ENCODE measurements at places on chromosomes 16 and 17. TPM values are rescaled to one million over a fixed set of nuclear protein-coding genes. Genes with fewer than 3 reads are reported as not detected.

TP53TG3 gene
- total RNA-seq = not detected

LRRC46 gene
- total RNA-seq = not detected

KRTAP1-1 gene
- total RNA-seq = not detected

SEPTIN12 gene
- not detected for total RNA-seq

CIBAR2 gene
- total RNA-seq = not detected

TBC1D3G gene
- not detected for total RNA-seq

ABCC11 gene
- total RNA-seq = not detected

C1QTNF8 gene
- not detected for total RNA-seq

FOXC2 gene
- 4.9 TPM for total RNA-seq

CLDN6 gene
- not detected for total RNA-seq

CTRB2 gene
- not detected for total RNA-seq

UMOD gene
- not detected for total RNA-seq

HSPB9 gene
- not detected for total RNA-seq

LUC7L3 gene
- 25.1 TPM for total RNA-seq

ZNF19 gene
- 0.16 TPM for total RNA-seq

CCL5 gene
- 1.6 TPM for total RNA-seq

DHRS7C gene
- not detected for total RNA-seq

TBC1D3C gene
- total RNA-seq = 0.54 TPM

FKBP10 gene
- 676 TPM for total RNA-seq

POLR2C gene
- 94.4 TPM for total RNA-seq

RTN4RL1 gene
- total RNA-seq = 0.54 TPM

LAT gene
- total RNA-seq = 0.49 TPM

CCL4L2 gene
- not detected for total RNA-seq

CHST4 gene
- total RNA-seq = not detected

BCO1 gene
- not detected for total RNA-seq

OR1F1 gene
- not detected for total RNA-seq

KRT40 gene
- not detected for total RNA-seq

TAF15 gene
- total RNA-seq = 36.5 TPM

TMIGD1 gene
- not detected for total RNA-seq

AP1G1 gene
- total RNA-seq = 32.9 TPM

CACNA1G gene
- not detected for total RNA-seq

TPSB2 gene
- total RNA-seq = not detected

TBC1D28 gene
- not detected for total RNA-seq

GAA gene
- 90.3 TPM for total RNA-seq

SNAI3 gene
- total RNA-seq = not detected

LGALS9B gene
- total RNA-seq = not detected

ARHGAP27 gene
- total RNA-seq = 2.0 TPM

BCAR1 gene
- total RNA-seq = 67.9 TPM

SDR42E2 gene
- total RNA-seq = under 0.01 TPM

IRX3 gene
- total RNA-seq = 12.2 TPM

CPHXL2 gene
- total RNA-seq = not detected

PYDC1 gene
- total RNA-seq = not detected

MYH8 gene
- total RNA-seq = not detected

PIMREG gene
- 15.2 TPM for total RNA-seq

KCNJ18 gene
- total RNA-seq = not detected

ZSCAN10 gene
- total RNA-seq = not detected

ODF4 gene
- not detected for total RNA-seq

KRTAP4-4 gene
- not detected for total RNA-seq

LPO gene
- not detected for total RNA-seq

SLFN14 gene
- not detected for total RNA-seq

SSTR5 gene
- 1.4 TPM for total RNA-seq

SOCS7 gene
- total RNA-seq = 6.3 TPM

TLCD2 gene
- total RNA-seq = 3.1 TPM
